ENCODE measurements at places on chromosomes 7 and 10.

- no peak for DNase-seq
Observed at GRCh38 chr7:92576296-92576695, 13.9 kb downstream of the FAM133B start.

GRCh38 chr10:65754112-65754511, 1171.7 kb upstream of the LRRTM3 start:
- no peak for DNase-seq

GRCh38 chr10:93461807-93462178, 20.3 kb downstream of the MYOF start:
- DNase-seq, result peak; percentile 68

GRCh38 chr7:115217373-115217772, 295.5 kb downstream of the MDFIC start:
- DNase-seq, result no peak

GRCh38 chr7:120691915-120692314, 166.0 kb downstream of the TSPAN12 start:
- DNase-seq, result no peak

DNA sequence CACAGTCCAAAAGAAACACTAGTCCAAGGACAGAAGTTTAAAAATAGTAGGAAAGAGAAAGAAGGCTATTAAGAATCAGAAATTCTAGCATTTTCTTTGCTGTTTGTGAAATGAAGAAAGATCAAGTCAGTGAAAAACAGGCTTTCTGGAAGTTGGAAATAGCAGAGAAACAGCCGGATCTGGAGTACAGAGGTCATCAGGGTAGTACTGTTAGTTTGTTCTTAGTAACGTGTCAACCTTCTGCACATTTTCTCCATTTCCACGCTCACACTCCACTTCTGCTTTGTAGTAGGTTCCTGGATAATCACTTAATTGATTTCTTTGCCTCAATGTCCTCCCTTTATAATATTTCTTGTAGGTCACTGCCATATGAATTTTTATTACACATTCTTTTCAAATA, 322.6 kb downstream of the PCLO start:
- DNase-seq, result no peak

DNA sequence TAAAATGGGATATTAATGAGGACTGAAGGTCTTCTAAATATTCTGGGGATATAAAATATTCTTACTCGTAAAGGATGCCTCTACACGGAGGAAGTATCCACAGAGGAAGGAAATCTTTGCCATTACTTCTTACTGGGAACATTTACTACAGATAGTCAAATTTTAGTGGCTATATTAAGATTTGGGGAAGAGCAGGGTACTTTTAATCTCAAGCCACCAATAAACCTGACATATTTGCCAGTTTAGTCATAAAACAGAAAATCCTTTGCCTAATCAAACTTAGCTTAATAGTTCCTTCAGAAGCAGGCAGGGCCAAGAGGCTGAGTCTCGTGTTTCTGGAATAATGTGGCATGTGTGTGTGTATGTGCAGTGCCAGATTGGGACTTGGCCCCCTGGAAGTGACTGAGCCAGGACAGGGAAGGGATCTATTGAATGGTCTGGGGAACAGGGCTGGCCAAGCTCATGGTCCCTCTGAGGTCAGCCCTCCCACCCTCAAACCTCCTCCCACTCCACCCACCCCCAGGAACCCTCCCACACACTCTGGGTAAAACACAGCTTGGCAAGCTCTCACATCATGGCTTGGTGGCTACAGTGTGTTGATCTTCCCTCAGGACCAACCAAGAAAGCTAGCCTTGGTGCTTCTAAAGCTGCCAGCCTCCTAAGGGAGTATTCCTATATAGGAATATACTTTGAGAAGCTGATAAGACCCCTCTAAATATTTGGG, 1.6 kb upstream of the PIK3CG start:
- DNase-seq, result no peak

DNA sequence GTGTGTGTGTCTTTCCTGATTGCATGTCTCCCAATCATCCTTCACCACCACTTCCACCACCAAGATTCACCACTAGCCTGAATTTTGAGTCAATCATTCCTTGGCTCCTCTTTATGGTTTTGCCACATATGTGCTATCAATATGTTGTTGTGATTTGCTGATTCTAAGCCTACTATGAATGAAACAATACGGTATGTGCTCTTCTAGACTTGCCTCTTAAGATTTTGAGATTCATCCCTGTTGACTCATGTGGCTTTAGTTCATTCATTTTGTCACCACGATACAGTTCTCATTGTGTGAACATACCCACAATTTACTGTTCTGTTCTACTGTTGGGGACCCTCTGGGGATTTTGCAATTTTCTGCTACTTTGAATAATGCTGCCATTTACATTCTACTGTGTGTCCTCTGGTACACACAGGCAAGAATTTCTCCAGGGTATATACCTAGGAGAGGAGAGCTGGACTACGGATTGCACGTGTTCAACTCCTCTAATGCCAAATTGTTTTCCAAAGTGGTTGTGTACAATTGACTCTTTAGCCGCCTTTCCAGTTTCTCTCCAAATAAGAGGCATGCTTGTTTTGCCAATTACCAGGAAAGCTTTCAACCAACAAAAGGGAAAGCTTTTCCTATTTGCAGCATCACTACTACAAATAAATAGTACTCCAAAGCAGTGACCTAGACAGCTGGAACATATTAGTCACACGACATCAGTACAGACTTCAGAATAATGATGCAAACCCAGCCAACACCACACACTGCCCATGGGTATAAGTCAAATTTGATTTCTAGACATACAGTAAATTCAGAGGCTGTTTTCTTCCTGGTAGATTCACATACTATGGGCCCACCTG, 30.0 kb downstream of the SGMS1 start:
- DNase-seq, result no peak

- DNase-seq, result no peak
Observed at GRCh38 chr10:105974803-105975456, 1189.6 kb downstream of the SORCS1 start.

DNA sequence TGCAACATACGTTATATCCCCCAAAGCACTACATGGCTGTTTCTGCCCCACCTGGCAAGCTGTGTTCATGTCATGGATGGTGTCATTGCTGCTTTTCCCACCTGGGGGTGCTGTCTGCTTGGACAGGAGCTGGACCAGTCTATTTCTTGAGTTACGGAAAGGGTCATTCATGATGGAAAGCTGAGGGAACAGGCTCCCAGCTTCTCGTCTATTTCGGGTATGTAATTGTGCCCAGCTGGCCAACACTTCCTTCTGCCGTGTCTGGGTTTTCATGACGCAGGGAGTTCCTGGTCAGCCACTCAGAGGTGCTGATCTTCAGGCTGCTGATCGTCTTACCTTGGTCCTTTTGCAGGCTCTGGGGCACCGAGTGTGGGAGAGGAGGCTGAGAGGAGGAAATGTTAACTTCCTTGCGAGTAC, 8.6 kb downstream of the BTBD16 start:
- peak; percentile 24 for DNase-seq

GRCh38 chr10:100997360-100998182, 2.0 kb upstream of the LZTS2 start:
- DNase-seq, result peak; percentile 85

- DNase-seq, result peak; percentile 13
Observed at GRCh38 chr10:79239275-79239779, 107.9 kb upstream of the PPIF start.

GRCh38 chr10:100567249-100567648, 31.5 kb downstream of the HIF1AN start:
- no peak for DNase-seq

GRCh38 chr10:50522908-50523307, 100.8 kb downstream of the SGMS1 start:
- no peak for DNase-seq

DNA sequence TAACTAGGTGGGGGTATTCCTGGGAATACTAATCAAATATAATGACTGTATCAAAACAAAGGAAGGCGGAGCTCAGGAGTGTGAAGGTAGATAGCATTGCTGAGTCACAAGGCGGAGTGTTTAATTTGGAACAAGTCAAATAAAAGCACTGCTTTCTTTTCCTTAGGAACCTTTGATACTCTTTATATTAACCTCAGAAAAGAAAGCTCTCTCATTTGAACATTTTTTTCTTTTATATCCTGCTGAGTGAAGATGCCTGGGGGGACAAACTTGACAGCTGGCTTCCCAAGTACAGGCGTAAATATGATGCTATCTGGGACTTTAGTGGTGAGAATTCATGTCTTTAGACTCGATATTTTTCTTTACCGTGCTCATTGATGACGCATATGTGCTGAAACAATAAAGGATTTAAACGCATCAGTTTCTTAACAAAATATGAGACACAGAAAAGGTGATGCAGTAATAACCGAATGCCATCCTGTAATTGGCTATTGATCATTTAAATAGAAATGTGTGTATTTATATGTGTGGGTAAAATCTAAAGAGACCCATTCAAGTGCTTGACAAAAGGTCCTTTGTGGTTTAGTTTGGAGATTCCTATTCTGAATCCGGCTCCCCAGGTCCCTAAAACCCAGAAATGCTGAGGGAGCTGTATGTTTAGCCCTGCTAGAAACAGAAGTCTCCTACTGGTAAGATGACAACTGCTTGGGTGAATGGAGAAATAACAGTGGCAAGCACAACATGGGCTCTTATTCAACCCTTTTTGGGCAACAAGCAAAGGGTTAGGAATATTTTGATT, 102.7 kb downstream of the PRTFDC1 start:
- DNase-seq, result no peak

DNA sequence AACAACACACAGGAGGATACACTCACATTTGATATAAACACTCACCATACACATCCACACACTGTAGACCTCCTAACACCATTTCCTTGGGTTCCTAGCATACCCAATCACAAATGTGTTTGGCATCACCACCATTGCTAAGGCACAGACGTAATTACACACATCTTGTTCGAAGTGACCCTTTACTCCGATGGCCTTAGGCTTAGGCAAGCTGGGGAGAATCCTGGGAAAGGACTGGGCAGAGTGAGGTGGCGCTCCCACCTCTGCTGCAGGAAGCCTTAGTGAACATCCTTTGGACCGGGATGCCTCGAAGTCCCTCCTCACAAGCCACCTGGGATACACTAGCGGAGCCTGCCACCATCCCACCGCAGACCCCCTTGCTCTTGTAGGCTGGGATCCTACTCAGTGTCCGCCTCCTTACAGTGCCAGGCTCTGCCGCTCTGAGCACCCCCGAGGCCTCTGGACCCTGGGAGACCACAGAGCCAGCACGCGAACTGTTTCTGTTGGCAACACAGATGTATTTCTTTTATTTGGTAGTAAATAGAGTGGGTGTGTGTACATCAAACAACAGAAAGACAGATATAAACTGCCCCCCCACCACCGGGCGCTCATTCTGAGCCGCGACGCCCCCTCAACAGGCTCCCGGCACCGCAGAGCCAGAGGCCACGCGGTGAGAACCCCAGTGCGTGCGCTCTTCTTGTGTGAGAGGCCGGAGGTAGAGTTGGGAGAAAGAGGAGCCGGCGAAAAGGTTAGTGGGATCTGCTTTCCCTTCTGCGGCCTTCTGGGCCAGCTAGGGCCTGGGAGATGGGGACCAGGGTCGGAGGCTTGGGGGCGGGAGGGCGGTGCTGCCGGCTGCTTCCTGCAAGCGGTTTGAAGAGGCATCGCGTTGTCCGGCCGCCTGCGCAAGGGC, 5.9 kb upstream of the HMX2 start:
- no peak for DNase-seq

GRCh38 chr7:36621396-36621795, 102.9 kb downstream of the AOAH start:
- DNase-seq, result no peak

DNA sequence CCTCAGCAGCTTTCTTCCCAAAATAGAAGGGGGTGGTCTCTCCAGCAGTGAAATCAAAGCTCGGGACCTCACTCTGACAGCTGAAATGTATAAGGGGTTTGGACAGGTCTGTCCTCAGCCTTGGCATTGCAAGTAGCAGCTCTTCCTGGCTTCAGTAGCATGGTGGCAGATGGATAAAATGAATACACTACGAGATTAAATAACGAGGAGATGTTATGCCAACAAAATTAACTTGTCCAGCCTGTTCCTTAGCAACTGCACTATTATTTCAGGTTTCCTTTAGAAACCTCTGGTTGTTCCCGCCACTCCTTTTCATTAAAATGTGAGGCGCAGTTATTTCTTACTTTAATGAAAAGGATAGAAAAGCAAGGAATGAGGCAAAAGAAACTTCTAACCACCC, 24.9 kb downstream of the PRLHR start:
- no peak for DNase-seq

DNA sequence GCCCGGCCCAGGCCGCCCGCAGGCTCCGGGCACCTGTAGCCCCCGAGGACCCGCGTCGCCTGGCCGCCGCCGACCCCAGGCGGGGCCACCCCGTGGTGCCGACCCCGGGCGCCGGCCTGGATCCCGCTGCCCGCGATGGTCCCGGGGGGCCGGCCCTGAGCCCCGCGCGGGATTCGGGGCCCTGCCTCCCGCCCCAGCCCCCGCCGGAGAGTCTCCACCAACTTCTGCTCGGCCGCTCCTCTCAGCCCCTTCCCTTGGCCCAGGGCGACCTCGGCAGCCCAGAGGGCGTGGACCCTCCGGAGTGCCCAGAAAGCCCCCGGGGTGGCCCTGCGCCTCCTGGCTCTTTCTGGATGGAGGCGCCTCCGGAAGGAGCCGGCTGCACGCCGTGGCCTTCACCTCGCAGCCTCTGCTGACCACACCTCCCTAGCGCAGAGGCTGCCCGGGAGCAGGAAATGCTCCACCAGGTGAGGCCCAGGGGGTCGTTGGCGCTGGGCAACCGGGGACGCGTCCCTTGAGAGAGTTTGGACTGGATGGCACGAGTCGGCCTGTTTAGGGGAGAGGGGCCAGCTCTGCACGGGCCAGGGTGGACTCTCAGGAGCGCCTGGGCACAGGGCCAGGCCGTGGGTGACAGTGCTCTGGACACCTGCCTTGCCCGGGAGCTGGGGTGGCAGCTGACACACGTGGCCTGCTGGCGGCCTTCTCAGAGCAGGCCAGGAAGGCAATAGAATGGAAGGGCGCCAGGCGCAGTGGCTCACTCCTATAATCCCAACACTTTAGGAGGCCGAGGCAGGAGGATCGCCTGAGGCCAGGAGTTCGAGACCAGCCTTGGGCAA, 529 bp downstream of the ZNF853 start:
- no peak for DNase-seq

- no peak for DNase-seq
Observed at GRCh38 chr10:101000127-101000914, 713 bp downstream of the LZTS2 start.

GRCh38 chr10:100109670-100110069, 28.0 kb upstream of the CPN1 start:
- DNase-seq, result no peak

DNA sequence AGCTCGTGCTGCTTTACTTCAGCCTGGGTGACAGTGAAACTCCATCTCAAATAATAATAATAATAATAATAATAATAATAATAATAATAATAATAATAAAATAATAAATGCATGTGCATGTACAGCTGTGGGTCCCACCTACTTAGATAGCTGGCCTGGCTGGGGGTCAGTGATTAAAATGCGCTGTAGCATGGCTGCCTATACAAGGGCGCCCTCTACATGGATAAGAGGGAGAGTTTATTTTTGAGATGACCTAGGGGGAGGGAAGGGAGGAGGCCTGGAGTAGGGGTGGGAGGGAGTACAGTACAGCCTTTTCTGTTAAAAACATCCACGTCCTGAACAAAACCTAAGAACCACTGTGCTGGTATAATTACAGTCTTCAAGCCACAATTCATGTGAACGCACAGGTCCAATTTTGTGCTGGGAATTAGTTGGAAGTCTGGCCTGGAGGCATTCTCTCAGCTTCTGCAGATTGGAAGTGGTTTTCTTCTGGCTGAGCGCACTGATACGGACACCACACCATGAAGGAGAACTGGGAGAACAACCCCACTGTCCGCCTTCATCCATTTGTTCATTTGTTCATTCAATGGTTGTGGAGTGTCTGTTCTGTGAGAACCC, 146.5 kb downstream of the TMEM178B start:
- DNase-seq, result peak; percentile 13
